ENCODE measurements at places on chromosomes 4 and X. TPM values are rescaled to one million over a fixed set of nuclear protein-coding genes. Genes with fewer than 3 reads are reported as not detected.

BRS3 gene
- not detected for total RNA-seq

HEPH gene
- total RNA-seq: 137 TPM

TCP11X2 gene
- 0.24 TPM for total RNA-seq

FAM9C gene
- not detected for total RNA-seq

RAB9B gene
- 3.4 TPM for total RNA-seq

XG gene
- not detected for total RNA-seq

PTPN13 gene
- total RNA-seq: 29.2 TPM

TGIF2LX gene
- not detected for total RNA-seq

NR3C2 gene
- 0.56 TPM for total RNA-seq

ITM2A gene
- total RNA-seq: 14.7 TPM

JCHAIN gene
- not detected for total RNA-seq

SPANXN2 gene
- not detected for total RNA-seq

TLR3 gene
- total RNA-seq: 0.21 TPM

TMPRSS11E gene
- not detected for total RNA-seq

CT45A10 gene
- total RNA-seq: not detected

CFAP99 gene
- not detected for total RNA-seq

TKTL1 gene
- not detected for total RNA-seq

BEX5 gene
- 10.6 TPM for total RNA-seq

CXorf65 gene
- total RNA-seq: not detected

TMSB15C gene
- total RNA-seq: 9.2 TPM
